GM12864 (cell line): ENCODE measurements at places on chromosomes 2 and 18.

GRCh38 chr2:65456886-65457285, 24.5 kb upstream of the SPRED2 start:
- DNase-seq = no peak

DNA sequence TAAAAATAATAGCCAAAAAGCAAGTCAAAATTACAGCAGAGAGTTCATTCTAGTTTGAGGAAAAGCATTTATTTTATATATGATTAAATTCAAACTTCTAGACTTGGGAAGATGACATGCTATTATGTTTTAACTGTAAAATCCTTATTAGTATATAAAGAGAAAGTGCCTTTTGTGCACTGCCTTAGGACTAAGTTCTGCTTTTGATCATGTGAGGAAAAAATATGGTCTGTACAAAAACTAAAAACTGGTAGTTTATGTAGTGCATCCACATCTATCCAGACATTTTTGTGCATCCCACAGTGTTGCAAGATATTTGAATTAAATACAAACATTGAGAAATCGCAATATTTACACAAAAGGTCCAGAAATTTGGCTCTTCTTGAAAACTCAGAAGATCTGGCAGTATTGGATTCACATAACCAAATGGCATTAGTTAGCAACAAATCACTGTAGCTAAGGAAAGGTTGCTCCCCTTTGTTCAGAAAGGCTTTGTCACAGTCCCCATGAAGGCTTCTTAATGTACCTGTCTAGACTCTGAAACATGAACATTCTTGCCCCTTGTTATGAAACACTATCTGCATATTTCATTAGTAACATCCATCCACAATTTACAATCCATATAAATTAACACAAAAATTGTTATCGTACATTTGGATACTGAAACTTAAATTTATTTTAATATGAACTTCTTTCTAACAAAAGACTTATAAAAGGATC, 2.2 kb downstream of the MMADHC start:
- DNase-seq = no peak

GRCh38 chr2:168757223-168757622, 45.2 kb upstream of the NOSTRIN start:
- DNase-seq = no peak

- DNase-seq = no peak
These were observed 18.8 kb downstream of the DYNC2LI1 start for GRCh38 chr2:43792653-43793052.

- no peak for DNase-seq
These were observed 48.0 kb downstream of the CDK15 start for GRCh38 chr2:201854221-201854801.
